ENCODE measurements at places on chromosomes 2 and 18. TPM values are rescaled to one million over a fixed set of nuclear protein-coding genes. Genes with fewer than 3 reads are reported as not detected.

Gene STON1
- total RNA-seq, result 19.3 TPM

Gene DOCK10
- 82.3 TPM for total RNA-seq

Gene NETO1
- total RNA-seq, result not detected

Gene NCKAP5
- 0.85 TPM for total RNA-seq

Gene MRPL19
- total RNA-seq, result 31.3 TPM

Gene UGT1A4
- total RNA-seq, result not detected

Gene GEN1
- total RNA-seq, result 9.4 TPM

Gene DHRS9
- total RNA-seq, result not detected

Gene FAP
- 195 TPM for total RNA-seq

Gene SERPINB12
- 0.32 TPM for total RNA-seq

Gene EPHA4
- 37.8 TPM for total RNA-seq

Gene SPTBN1
- total RNA-seq, result 265 TPM

Gene IRS1
- 77.6 TPM for total RNA-seq

Gene CRYBA2
- not detected for total RNA-seq

Gene TDRD15
- not detected for total RNA-seq

Gene ERICH2
- total RNA-seq, result not detected

Gene OTX1
- 0.49 TPM for total RNA-seq

Gene CTDSP1
- total RNA-seq, result 85.5 TPM

Gene COLEC12
- total RNA-seq, result 297 TPM

Gene LAPTM4A
- total RNA-seq, result 210 TPM

Gene REEP1
- total RNA-seq, result not detected

Gene MLPH
- total RNA-seq, result 13.0 TPM

Gene CASP8
- total RNA-seq, result 29.4 TPM

Gene KCNJ13
- not detected for total RNA-seq

Gene LIMS4
- total RNA-seq, result not detected

Gene MYCN
- total RNA-seq, result not detected

All from hair follicle dermal papilla cell (primary cell).